ENCODE measurements at places on chromosomes 7 and 10.

GRCh38 chr7:151232917-151233701, 826 bp downstream of the CHPF2 start:
- DNase-seq, result peak; percentile 64

DNA sequence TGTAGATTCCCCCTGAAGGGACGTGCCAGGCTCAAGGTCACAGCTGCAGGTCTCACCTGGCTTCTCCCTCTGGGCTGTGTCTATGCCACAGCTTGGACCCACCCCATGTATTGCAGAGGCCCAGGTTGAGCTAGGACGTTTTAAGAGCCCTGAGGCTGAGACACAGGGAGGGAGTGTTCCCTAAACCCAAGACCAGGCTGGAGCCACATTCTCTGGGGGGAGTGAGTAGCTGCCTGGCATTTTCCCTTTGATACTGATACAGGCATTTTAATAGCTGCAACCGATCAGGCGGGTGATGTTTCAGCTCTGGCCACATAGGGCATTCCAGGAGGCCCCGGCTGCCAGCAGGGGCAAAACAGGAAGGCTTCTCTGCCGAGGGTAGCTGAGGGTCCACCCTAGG, 13.4 kb downstream of the COL13A1 start:
- DNase-seq, result no peak

- DNase-seq, result no peak
These were observed 31.5 kb downstream of the FGFR2 start for GRCh38 chr10:121566755-121567154.

GRCh38 chr10:7054915-7055314, 355.9 kb downstream of the SFMBT2 start:
- no peak for DNase-seq

- DNase-seq, result no peak
These were observed 184.6 kb downstream of the KCNMA1 start for GRCh38 chr10:77452952-77453564.

GRCh38 chr7:24882989-24883621, 96.9 kb downstream of the OSBPL3 start:
- DNase-seq, result no peak

DNA sequence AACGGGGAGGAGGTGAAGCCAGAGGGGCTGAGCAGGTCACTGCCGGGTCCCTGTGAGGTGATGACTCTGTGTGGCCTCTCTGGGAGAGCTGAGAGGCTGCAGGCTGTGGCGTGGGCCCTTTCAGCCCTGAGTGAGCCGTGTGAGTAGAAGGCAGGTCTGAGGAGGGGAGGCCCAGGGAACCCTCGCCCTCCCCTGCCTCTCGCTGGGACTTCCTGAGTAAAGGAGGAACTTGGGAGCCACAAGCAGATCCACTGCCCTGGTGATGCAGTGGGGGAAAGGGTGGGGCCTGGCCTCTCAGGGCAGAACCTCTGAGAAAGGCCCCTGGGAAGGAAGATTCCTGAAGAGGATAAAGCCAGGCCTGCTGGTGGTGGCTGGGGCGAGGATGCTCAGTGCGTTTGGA, 22.8 kb downstream of the EEPD1 start:
- no peak for DNase-seq

GRCh38 chr7:54932818-54933543, 85.8 kb upstream of the EGFR start:
- DNase-seq, result no peak

GRCh38 chr7:40332516-40332915, 197.7 kb downstream of the SUGCT start:
- no peak for DNase-seq

GRCh38 chr10:48509974-48510692, 94.7 kb downstream of the ARHGAP22 start:
- no peak for DNase-seq

Data from activated naive CD8-positive, alpha-beta T cell treated with anti-CD3 and anti-CD28 coated beads, Interleukin-2, amount 50 U/mL, for 16 hours (primary cell).